ENCODE measurements at places on chromosomes 6 and 20.

DNA sequence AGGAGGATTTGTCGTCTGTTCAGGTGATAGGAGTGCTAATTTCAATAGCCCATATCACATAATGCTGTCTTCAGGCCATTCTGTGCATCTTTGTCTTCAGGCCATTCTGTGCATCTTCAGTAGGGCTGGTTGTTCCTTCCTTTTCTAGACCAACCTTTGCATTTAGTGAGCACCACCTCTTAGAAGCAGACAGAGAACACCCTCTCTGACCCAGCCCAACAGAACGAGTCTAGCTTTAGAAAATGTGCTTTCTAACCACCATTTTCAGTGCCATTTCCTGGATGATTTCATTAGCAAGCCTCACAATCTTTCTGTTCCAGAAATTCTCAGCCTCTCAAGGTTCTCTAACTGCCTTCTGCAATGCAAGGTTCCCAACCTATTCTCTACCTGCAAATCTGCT, 215.3 kb upstream of the KCNQ5 start:
- no peak for DNase-seq

GRCh38 chr6:11033825-11034224, 10.3 kb downstream of the ELOVL2 start:
- no peak for DNase-seq

DNA sequence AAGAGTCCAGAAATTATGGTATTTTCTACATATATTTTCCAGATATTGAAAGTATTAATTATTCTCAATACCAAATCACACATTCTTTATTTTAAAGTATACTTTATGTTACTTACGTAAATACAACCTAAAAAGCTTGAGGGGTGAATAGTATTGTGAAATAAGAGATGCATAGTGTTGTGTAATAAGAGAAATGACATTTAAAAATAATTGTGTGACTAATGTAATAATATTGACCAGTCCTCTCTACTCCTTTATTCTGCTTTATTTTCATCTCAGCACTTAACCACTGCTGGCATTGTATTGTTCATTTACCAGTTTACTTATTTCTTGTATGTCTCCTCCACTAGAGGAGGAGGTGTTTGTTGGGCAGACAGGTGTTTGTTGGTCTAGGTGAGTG, 135.6 kb downstream of the EYA4 start:
- no peak for DNase-seq

DNA sequence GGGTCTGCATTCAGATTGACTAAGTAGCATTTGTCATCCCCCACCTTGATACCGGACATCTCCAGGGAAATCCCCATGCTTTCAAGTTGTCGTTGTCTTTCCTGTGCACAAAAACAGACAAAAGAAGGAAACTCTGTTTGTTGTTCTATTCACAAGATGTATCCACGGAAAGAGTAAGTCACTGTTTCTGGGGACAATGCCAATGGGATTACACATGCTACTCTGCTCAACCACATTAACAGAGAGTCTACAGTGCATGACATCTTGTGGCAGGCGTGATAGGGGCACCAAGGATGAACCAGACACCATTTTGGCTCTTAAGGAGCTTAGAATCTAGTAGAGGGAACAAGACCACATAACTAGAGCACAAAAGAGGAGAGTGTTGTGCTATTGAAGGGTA, 124.4 kb upstream of the NUP153 start:
- no peak for DNase-seq

- DNase-seq = no peak
These were observed 988.7 kb downstream of the KIF16B start for GRCh38 chr20:15584507-15584906.

DNA sequence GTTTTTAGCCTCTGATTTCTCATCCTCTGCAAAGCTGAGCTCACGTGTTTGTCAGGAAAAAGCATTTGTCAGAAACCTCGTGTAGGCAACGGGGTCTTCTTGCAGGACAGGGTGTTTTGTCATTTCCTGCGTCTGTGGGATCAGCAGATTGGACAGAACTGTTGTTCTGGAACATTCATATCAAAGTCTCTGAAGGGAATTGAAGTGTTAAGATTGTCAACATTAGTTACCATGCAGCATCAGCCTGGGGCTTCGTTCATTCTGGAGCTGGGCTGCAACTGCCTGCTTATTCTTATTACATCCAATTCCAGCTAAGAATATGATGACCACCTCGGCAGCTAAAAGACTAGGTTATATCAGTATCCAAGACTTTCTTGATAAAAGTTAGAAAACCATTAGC, 71.0 kb upstream of the RALGAPA2 start:
- DNase-seq = no peak

- DNase-seq = no peak
These were observed 13.9 kb upstream of the BCLAF1 start for GRCh38 chr6:136303516-136303915.

Data from ecto neural progenitor cell (in vitro differentiated cells).